Ovary (tissue), 10 donors: ENCODE measurements at places on chromosomes 3 and 15. TPM values are rescaled to one million over a fixed set of nuclear protein-coding genes. Genes with fewer than 3 reads are reported as not detected.

- no peak for DNase-seq
Measured at GRCh38 chr3:155960060-155960459, 89.6 kb downstream of the GMPS start.

DNA sequence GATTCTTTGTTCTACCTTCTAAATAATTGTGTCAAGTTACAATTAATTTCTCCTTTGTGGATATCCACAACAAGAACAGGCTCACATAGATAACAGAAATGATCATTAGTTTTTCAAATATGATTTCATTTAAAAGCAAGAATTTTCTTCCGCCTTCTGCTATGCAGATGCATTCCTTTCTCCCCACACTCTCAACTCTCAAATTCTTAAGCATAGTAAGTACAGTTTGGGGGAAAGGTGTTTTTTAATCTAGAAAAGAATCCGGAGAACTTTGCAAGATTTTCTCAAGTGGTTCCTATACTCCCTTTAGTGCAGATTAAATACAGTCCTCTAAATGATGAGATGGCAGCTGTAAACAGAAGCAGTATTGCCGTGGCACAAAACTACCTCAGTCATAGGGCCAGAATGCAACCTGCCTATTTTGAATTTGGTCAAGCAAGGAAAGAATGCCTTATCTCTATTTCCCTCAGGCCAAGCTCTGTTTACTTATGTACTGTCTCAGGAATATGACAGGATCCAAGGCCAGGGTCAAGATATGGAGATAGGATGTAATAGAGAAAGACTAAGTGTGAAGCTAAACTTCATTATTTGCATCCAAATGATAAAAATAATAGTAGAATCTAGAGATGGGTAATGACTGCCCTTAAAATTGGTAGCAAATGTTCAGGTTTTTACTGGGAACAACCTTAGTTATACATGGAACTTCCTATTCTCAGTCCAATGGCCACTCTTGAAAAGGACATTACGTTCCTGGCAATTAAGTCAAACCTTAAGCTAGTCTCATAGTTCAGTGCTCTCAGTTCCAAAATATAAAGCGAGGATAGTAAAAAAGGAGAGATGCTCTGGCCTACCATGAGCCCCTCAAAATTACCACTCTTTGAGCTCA, 77.3 kb upstream of the PHLDB2 start:
- no peak for DNase-seq

GRCh38 chr3:18445401-18446148, 20.4 kb upstream of the SATB1 start:
- DNase-seq, result no peak

- DNase-seq, result no peak
Measured at GRCh38 chr3:143832433-143832832, 15.8 kb downstream of the SLC9A9 start.

DNA sequence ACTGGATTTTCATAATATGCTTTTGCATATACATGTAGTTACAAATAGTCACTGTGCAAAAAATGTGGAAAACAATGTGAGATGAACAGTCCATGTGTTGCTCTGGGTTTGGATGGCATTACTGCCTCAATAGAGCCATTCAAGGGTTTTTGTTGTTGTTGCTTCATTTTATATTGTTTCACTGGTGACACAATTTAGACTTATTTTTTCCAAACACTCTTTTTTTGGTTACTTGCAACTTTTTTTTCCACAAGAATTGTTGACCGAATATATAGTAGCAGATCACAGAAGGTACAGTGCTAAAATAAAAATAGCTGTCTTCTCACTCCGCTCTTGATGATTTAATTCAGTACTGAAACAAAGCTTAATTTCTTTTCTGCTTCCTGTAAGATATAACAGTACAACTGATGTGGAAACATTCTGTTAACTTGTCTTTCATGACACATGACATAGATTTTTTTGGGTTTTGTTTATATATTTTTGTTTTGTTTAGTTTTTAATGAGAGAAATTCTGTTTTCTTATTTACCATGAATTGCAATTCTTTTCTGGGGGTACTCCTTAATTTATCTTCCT, 618.6 kb downstream of the NAALADL2 start:
- DNase-seq, result no peak

DNA sequence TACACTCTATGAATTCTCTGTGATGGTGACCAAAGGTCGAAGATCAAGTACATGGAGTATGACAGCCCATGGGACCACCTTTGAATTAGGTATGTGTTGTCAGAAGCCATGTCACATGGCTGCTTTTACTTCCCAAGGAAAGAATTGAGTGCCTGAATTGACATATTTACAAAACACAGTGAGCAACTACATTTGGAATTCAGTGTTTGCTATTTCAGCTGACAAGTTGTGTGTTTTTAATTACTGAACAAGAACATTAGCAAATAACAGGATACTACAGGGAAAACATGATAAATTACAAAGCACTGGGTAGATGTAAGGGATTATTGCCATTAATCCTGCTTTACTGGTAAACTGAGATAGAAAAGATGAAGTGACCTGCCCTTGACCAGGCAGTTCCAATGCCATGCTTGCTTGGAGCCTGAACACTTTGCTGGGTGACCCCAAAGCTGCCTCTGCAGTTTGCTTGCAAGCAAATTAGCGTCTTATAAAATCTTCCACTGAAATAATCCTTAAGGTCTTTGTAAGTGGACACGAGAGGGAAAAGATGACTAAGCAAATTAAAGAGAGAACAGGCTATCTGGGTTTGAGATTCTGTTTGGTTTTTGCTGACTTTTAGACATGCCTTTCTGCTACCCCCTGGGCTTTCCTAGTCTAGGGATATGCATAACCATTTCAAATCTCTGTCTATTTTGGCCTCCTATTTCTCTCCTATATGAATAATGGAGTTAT, 98.2 kb downstream of the HCN4 start:
- DNase-seq, result no peak

GRCh38 chr3:184260724-184261269, 556 bp downstream of the CAMK2N2 start:
- no peak for DNase-seq

GRCh38 chr15:69704229-69704628, 251.6 kb downstream of the RPLP1 start:
- DNase-seq, result no peak

DNA sequence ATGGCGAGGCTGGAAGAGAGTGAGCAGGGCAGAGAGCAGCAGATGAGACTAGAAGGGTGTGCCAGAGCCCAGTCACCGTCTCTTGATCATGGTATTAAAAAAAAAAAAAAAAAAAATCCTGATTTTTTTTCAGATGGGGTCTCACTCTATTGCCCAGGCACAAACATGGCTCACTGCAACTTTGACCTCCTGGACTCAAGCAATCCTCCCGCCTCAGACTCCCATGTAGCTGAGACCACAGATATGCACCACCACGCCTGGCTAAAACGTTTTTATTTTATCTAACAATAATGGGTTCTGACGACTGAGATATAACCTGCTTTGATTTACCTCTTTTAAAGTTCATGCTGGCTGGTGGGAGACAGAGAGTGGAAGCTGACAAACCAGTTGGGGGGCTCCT, 4.0 kb downstream of the GNB4 start:
- DNase-seq, result no peak

The GREM1 gene
- not detected for total RNA-seq
